Activated CD4-positive, alpha-beta memory T cell treated with anti-CD3 and anti-CD28 coated beads, Interleukin-2, amount 10 ng/mL, durations not matched to agents 7 days and 5 days (primary cell): ENCODE measurements at places on chromosomes 12 and 14. TPM values are rescaled to one million over a fixed set of nuclear protein-coding genes. Genes with fewer than 3 reads are reported as not detected.

Gene SELPLG
- 301 TPM for total RNA-seq

Gene ANG
- total RNA-seq = 5.5 TPM

Gene ARHGAP9
- total RNA-seq = 188 TPM

Gene ACOT4
- total RNA-seq = 0.93 TPM

Gene PLEKHD1
- total RNA-seq = 0.13 TPM

Gene STAC3
- 4.5 TPM for total RNA-seq

Gene ACRBP
- 1.8 TPM for total RNA-seq
